Endothelial cell of umbilical vein (primary cell): ENCODE measurements at places on chromosomes 5 and 9. TPM values are rescaled to one million over a fixed set of nuclear protein-coding genes. Genes with fewer than 3 reads are reported as not detected.

The PCDHA1 gene
- not detected in 2 replicates for total RNA-seq

- DNase-seq = peak; percentile 96
Measured at GRCh38 chr5:32098291-32098690, 75.8 kb downstream of the GOLPH3 start.

DNA sequence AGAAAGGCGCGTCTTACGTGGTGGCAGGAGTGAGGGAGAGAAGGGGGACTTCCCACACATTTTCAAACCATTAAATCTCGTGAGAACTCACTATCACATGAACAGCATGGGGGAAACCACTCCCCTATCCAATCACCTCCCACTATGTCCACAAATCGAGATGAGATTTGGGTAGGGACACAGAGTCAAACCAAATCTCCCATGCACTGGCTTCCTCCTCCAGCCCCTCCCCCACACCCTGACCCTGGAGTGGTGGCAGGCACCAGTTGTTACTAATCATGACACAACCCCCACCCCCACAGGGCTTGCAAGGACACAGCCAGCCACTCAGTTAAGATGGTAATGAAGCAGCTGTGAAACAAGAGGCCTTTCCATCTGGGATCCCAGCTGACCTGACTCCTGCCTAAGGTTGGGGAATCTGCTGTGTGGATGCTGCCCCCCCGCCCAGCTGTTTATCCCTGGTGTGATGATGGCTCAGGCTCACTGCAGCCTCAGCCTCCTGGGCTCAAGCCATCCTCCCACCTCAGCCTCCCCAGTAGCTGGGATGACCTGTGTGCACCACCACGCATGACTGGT, 57.1 kb upstream of the FUBP3 start:
- DNase-seq = no peak

The OR1L8 gene
- total RNA-seq = 0.15 and 0.16 TPM in 2 replicates

The WNT8A gene
- not detected in 2 replicates for total RNA-seq

GRCh38 chr5:81080809-81081460, 120.8 kb downstream of the RASGRF2 start:
- DNase-seq = no peak

- no peak for DNase-seq
Measured at GRCh38 chr5:1748845-1749244, 50.8 kb downstream of the MRPL36 start.

The PCDHA3 gene
- total RNA-seq = 0.09 TPM in 1 of 2 replicates, not detected in the other

DNA sequence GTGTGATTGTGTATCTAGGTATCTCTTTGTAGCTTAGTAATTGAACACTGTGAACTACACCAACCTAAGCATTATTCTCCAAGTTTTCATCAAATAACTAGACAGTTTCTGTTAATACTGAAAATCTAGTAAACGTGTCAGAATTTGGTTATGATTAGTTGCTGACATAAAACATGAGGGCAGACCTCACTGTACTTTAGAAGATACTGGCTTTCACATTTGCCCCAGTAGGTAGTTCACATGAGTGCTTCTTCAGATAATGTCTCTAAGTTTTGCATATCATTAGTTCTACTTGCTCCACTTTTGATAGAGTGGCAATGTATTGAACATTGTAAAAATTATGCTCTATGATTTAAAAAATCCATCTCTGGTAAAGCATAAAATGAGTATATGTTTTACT, 7.1 kb downstream of the CDKN2B start:
- no peak for DNase-seq

GRCh38 chr5:61287474-61287873, 44.6 kb upstream of the ZSWIM6 start:
- DNase-seq = no peak

DNA sequence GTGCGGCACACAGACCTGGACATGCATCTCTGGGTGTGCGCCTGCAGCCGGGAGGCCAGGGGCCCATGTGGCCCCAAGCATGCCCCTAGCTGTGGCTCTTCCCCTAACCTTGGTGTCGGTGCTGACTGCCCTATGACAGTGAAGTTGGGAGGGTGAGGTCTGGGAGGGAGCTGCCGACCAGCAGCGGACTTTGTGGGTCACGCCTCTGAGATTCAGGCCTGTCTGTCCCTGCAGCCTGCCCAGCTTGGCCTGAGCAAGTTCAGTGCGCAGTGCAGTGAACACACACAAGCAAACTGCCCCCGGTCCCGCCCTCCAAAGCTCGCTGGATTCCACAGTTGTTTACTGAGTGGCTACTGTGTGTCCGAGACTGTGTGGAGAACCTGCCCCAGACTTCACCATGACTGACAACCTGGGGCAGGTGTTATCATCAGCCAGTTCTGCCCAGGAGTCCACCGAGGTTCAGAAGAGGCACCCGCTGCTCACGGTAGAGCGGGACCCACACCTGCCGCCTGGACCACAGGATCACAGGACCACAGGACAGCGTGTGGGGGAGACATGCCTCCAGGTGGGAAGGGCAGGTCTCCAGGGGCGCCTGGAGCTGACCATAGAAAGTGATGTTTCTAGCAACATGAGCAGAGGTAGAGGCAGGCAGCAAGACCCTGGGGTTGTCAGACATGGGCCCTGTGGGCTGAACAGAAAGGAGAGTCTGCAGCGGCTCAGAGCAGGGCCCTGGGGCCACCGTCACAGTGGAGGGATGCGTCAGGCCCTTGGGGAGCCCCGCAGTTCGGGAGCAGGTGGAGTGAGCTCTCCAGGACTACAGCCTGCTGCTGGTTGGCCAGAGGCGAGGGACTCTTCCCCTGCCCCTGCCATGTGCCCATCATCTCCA, 105.1 kb downstream of the PHF2 start:
- DNase-seq = no peak

The C1QTNF3 gene
- 1.6 and 2.0 TPM in 2 replicates for total RNA-seq

GRCh38 chr5:68116868-68117411, 98.6 kb upstream of the PIK3R1 start:
- DNase-seq = no peak

The GPX3 gene
- 3.5 and 5.1 TPM in 2 replicates for total RNA-seq

The C7 gene
- 0.29 TPM in 1 of 2 replicates, not detected in the other for total RNA-seq

DNA sequence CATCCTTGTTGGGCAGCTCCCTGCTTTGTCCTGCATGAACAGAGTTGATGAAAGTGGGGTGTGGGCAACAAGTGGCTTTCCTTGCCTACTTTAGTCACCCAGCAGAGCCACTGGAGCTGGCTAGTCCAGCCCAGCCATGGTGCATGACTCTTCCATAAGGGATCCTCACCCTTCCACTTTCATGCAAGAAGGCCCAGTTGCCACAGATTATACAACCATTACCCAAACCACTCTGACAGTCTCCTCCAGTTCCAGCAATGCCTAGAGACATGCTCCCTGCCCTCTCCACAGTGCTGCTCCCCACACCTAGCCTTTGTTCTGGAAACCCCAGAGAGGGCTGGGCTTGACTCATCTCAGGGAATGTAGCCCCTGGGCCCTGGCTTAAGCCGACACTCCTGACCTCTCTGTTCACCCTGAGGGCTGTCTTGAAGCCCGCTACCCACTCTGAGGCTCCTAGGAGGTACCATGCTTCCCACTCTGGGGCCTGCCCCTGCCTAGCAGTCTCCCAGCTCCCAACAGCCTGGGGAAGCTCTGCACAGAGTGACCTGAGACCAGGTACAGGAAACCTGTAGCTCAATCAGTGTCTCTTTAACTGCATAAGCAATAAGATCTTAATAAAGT, 3.9 kb downstream of the SLC35A4 start:
- no peak for DNase-seq

The SLIT3 gene
- total RNA-seq = 0.02 and 1.0 TPM in 2 replicates

- no peak for DNase-seq
Measured at GRCh38 chr5:161600156-161600555, 53.6 kb upstream of the GABRB2 start.

The FYB1 gene
- 0.44 TPM in 1 of 2 replicates, not detected in the other for total RNA-seq

DNA sequence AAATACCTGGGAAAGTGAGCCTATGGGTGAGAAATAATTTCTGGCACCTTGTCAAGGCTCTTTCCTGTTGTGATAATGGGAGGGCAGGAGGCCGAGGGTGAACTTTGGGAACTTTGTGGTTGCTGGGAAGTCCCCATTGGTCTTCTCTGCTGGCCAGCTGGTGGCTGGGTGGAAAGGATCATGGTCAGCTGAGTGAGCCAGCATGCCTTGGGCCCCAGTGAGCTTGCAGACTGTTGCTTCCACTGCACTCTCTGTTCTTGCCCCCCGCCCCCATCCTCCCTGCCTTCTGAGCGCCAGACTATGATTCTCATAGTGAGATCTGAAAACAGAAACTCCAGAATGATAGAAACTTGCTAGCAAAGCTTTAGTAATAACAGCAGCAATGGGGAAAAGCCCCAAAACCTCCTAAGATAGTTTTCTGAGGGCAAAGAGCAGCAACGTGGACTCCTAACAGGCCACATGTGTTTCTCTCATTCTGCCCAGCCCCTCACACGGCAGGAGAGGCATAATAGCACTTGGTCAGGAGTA, 139.2 kb upstream of the SMARCA2 start:
- DNase-seq = no peak

The TEK gene
- 38.9 and 44.1 TPM in 2 replicates for total RNA-seq

GRCh38 chr9:83521411-83521810, 16.8 kb downstream of the FRMD3 start:
- no peak for DNase-seq

- no peak for DNase-seq
Measured at GRCh38 chr9:109889456-109889855, 109.5 kb downstream of the PALM2AKAP2 start.

DNA sequence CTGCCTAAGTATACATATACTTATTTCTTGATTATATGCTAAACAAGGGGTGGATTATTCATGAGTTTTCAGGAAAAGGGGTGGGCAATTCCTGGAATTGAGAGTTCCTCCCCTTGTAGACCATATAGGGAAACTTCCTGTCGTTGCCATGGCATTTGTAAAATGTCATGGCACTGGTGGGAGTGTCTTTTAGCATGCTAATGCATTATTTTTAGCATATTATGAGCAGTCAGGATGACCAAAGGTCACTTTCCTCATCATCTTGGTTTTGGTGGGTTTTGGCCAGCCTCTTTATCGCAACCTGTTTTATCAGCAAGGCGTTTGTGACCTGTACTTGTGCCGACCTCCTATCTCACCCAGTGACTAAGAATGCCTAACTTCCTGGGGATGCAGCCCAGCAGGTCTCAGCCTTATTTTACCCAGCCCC, 80.9 kb downstream of the ALDH7A1 start:
- no peak for DNase-seq

DNA sequence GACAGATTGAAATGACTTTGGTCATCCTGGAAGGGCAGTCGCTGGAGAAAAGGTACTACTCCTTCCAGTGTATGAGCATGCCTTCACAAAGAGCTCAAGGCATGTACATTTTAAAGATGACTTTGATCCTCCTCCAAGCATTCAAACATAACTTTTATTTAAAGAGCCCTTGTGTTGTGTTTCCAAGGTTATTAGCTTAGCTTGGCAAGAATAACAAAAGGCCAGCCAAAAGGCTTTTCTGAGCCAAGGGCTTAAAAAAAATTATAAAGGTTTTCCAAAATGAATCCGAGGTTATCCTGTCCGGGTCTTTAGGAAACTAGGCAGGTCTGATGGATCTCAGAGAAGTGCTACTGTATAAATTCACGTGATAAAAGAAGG, 71.0 kb upstream of the PLPP6 start:
- peak; percentile 70 for DNase-seq

The ARSI gene
- 0.20 TPM in 1 of 2 replicates, not detected in the other for total RNA-seq
